ENCODE measurements at places on chromosomes 2 and 18.

DNA sequence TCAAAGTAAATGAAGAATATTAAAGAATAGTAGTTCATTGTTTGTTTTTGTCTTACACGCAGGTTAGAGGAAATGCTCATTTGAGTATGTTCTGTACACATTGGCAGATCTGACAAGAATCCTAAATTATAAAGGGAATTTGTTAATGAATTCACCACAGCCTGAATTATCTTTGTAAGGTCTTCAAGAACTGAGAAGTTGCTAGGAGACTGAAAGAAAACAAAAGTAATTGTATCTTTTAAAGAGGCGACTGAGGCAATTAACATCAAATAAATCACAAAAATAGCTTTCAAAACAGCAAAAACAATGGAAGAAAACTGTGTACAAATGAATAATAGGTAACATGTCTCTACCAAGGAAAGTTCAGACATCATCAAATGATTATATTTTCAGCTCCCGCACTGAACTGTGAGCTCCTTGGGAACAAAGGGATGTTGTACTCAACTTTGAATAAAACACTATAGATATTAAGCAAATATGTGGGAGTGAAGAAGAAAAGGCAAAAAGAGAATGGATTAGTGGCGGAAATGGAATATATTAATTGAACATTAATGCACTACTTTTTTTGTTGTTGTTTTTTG, 51.7 kb upstream of the ATIC start:
- no peak for DNase-seq

DNA sequence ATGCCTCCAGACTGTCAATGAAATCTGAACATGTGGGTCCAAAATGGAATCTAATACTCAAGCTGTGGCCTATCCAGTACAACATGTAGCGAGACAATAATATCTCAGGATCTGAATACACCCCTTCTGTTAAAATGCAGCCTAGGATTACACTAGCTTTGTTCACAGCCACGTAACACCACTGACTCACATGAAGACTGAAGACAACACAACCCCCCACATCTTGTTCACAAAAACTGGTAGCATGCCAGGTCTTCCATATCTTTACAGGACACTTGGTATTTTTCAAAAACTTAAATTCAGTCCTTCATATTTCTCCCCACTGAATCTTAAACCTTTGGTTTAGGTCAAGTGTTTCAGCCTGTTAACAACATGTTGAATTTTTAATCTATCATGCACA, 84.2 kb downstream of the SLC8A1 start:
- no peak for DNase-seq

GRCh38 chr2:105376789-105377240, 22.0 kb downstream of the FHL2 start:
- DNase-seq, result no peak

- no peak for DNase-seq
Observed at GRCh38 chr2:133573491-133574162, 5.4 kb upstream of the NCKAP5 start.

DNA sequence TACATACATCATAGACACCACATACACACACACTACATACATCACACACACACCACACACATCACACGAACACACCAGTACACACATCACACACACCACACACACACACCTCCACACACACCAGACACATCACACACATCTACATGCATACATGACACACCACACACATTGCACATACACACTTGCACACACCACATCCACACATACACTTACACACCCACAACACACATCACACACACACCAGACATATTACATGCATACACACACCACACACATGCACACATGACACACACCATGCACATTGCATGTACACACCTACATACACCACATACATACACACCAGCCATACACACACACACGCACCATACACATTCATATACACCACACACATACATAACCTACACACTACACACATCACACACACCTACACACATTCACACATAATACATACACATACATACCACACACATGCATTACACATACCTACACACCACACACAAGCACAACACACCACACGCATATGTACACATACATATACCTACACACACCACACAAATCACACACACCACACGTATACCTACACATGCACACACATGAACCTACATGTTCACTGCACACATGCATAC, 156.5 kb downstream of the NDUFA10 start:
- no peak for DNase-seq

- no peak for DNase-seq
Observed at GRCh38 chr2:37388074-37388473, 43.6 kb downstream of the QPCT start.

DNA sequence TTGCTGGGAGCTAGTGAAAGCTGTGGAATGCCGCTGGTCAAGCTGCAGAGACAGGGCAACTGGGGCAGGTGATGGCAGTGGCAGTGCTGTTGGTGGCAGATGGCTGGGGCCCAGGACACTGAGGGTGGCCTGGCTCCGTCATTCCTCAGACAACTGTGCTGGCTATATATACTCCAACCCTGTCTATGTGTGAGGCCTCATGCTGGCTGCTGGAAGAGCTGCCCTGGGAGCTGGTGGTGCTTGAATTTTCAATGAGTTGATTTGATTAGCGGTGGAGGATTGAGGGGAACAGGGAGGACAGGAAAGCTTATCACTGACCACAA, 66.5 kb upstream of the TMEM200C start:
- DNase-seq, result no peak

GRCh38 chr2:80420530-80421208, 116.1 kb upstream of the LRRTM1 start:
- no peak for DNase-seq

DNA sequence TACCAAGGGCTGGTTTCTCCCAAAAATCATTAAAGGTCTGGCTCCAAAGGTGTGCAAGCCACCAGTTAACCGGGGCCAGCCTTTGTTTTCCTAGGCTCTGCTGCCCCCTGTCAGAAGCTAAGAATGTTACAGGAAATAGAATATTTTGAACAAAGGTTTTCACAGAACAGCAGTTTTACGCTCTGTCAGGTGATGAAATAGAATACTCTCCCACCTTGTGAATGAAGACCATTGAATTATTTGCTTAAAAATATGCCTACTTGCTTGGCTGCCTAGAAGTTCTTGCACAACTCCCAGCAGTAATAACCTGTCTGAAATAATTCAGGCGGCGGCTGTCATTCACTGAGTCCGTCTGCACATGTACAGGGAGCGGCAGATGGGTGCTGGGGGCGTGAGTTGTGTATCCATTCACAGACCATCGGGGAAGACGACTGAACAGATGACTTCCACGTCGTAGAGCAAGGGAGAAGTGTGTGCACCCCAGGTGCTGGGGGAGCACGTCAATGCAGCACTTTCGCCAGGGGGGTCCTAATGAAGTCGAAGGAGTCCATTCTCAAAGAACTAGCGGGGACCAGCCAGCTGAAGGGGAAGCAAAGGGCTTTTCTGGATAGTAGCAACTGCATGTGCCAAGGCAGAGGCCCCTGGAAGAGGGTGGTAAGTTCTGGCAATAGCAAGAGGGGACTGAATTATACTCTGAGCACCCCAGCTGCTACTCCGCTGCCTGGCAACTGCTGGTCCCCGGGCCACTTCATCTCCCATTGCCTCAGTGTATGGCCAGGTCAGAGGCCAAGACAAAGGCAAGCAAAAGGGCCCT, 56.1 kb downstream of the SF3B1 start:
- peak; percentile 71 for DNase-seq

- DNase-seq, result no peak
Observed at GRCh38 chr2:131493199-131493968, 1.2 kb upstream of the MZT2A start.

DNA sequence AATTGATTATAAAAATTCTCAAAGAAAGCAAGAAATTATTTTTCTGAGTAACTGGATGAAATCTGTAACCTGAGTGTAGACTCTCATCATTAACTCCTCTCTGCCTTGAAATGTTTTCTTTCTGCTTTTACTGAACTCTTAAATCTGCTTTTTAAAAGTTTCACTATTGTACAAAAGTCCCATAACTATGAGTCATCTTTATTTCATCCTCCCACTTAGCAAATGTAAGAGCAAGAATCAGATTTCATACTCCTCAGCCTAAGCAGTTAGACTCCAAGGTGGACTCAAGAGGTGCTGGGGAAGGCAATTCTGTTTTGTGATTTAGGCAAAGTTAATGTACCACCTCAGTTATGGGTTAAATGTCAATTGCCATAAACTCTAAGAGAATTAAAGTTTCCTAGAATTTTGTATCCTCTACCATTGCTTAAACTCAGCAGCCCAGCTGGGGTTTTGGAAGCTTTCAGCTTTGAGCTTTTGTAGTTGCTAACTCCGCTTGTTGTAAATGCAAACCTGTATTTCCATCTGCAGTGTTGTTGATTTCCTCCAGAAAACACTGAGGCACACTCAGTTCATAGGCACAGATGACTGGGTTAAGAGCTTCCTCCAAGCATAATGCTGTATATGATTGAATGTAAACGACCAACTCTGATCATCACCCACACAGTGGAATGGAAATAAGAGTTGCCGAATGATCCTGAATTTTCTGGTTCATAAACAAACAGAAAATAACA, 268.8 kb downstream of the ARHGAP15 start:
- no peak for DNase-seq

DNA sequence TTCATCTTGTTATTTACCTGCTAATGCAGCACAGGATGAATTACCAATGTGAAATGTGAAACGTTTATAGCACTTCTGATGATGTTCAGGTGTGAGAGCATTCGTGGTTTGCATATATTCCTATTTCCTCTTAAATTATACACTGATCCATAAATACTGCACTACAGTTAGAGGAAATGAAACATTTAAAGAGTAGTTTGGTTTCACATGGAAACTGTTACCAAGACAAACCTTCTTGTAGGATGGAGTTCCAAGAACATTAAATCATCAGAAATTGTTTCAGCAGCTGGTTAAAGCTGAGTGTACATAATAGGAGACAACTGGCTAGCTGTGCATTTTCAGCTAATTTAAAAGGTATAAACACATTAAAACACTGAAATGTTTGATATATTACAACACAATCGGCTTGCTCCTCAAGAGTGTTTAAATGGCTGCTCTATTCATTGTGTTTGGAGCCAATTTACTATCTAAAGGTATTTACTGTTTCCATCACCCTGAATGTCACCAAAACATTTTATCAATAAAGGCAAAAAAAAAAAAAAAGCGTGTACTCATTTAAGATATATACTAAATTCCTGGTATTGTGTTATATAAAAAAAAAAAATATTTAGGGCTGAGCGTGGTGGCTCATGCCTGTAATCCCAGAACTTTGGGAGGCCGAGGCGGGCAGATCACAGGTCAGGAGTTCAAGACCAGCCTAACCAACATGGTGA, 100.6 kb downstream of the DYM start:
- no peak for DNase-seq

DNA sequence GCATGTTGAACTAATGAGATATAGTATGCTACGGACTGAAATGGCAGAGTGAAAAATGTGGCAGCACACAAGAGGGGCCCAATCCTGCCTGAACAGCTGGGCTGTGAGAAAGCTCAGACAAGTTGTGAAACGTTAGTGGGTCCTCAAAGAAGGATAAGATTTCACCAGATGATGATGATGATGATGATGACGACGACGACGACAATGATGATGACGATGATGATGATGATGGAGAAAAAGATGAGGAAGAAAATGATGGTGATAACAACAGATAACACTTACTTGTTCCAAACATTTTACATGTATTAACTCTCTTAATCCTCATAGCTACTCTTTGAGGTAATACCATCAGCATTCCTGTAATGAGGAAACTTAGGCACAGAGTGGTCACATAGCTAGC, 94.2 kb downstream of the WDPCP start:
- no peak for DNase-seq

GRCh38 chr2:96940980-96941775, 45.2 kb downstream of the FAM178B start:
- no peak for DNase-seq

DNA sequence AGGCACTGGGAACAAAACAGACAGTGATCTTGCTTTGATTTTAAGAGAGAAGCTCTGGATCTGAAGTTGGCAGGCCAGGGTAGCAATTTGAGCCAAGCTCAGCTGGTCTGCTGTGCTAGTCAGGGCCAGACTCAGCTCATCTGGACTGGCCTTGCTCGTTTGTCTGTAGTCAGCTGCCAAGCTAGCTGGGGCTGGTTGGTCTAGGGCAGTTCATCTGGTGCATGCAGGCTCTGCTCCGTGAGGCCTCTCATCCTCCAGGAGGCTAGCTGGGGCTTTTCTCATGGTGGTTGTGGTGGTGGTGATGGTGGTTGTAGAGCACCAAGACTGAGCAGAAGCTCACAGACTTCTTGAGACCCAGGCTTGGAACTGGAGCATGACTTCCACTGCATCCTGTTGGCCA, 10.3 kb downstream of the FBLN7 start:
- DNase-seq, result no peak
